AML-193 (cell line): ENCODE measurements at places on chromosomes 12 and 14.

GRCh38 chr12:42706321-42706720, 116.8 kb upstream of the PRICKLE1 start:
- DNase-seq: no peak

GRCh38 chr14:73254247-73255004, 17.1 kb downstream of the PAPLN start:
- no peak for DNase-seq

DNA sequence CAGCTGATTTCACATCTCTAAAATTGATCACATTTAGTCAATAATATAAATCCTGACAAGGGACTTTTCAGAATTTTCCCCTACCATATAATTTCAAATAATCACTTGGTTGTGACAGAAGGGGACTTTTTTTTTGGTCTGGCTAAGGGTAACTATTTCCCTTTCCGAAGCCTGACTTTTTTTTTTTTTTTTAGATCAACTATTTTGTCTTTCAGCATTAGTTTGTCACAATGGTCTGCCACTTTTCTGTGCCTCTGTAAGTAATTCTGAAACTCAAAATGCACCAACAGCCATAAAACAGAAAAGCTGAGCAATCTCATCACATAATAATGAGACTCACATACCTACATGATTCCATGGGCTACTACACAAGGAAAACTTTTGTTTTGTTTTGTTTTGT, 266.4 kb downstream of the SSPN start:
- no peak for DNase-seq

- DNase-seq: no peak
These were observed 103.3 kb downstream of the CALM1 start for GRCh38 chr14:90499908-90500664.

GRCh38 chr12:4701395-4702190, 18.6 kb upstream of the GALNT8 start:
- DNase-seq: no peak

GRCh38 chr12:29781705-29782266, 2.0 kb downstream of the TMTC1 start:
- DNase-seq: no peak

DNA sequence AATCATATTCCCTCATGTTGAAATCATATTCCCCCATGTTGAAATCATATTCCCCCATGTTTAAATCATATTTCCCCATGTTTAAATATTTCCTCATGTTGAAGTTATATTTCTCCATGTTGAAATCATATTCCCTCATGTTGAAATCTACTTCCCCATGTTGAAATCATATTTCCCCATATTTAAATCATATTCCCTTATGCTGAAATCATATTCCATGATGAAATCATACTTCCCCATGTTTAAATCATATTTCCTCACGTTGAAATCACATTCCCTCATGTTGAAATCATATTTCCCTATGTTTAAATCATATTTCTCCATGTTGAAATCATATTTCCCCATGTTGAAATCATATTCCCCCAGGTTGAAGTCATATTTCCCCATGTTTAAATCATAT, 34.6 kb upstream of the ADGRD1 start:
- no peak for DNase-seq

DNA sequence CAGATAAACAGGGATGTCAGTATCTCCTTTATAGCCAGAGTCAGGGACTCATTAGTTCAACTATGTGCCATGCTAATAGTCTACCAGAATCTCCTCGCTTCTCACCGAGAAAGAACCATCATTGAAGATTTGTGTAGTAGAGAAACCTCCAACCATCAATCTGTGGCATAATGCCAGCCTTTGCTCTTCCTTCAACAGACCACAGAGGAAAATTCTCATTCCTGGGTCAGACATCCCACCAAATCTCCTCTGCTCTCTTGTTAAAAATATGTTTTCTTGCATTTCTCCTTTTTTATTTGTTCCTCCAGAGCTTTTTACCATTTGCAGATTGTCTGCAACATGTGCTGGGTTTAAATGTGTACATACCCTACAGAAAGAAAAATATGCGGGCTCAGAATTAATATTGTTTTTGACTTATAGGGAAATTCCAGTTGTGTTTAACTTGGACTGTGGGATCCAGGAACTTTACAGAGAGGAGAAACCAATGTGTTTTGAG, 64.9 kb downstream of the LLPH start:
- DNase-seq: no peak

GRCh38 chr12:50218386-50218785, 51.2 kb upstream of the CERS5 start:
- no peak for DNase-seq

- no peak for DNase-seq
These were observed 40.4 kb upstream of the BTG1 start for GRCh38 chr12:92186038-92186470.

- no peak for DNase-seq
These were observed 1.0 kb downstream of the ITGA7 start for GRCh38 chr12:55706568-55707218.

DNA sequence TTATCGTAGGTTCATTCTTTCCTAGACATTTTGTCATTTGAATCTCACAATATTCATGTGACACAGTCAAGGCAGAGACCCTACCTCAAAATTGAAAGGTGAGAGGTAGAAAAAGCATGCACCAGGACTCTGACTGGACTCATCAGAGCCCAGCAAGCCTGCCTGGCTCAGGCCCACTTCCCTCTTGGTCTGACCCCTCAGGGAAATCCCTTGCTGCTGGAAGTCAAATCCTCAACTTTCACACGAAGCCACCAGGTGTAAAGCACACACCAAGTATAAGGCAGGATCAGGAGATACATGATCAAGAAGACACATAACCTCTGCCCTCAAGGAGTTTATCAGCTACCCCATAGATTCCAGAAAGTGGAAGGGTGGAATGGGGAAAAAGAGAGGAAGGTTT, 18.8 kb downstream of the NIN start:
- no peak for DNase-seq

DNA sequence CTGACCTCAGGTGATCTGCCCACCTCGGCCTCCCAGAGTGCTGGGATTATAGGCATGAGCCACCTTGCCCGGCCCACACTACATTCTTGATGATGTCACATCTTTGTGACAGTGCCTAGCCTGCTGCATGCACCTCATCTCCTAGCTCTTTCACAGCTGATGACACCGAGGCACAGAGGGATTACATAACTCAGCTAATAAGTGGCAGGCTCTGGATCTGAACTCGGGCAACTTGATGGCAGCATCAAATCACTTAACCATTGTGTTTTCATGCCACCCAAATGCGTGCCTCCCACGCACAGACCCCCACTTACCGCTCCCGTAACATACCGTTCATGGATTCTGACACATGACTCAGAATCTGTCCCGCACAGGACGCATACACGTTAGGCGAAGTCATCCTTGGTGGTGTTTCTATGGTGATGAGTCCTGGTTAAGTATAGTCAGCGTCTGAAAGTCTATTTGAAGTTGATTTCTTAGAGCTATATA, 7.4 kb downstream of the TMEM120B start:
- DNase-seq: no peak

- no peak for DNase-seq
These were observed 79.5 kb downstream of the EGLN3 start for GRCh38 chr14:33871394-33871793.

DNA sequence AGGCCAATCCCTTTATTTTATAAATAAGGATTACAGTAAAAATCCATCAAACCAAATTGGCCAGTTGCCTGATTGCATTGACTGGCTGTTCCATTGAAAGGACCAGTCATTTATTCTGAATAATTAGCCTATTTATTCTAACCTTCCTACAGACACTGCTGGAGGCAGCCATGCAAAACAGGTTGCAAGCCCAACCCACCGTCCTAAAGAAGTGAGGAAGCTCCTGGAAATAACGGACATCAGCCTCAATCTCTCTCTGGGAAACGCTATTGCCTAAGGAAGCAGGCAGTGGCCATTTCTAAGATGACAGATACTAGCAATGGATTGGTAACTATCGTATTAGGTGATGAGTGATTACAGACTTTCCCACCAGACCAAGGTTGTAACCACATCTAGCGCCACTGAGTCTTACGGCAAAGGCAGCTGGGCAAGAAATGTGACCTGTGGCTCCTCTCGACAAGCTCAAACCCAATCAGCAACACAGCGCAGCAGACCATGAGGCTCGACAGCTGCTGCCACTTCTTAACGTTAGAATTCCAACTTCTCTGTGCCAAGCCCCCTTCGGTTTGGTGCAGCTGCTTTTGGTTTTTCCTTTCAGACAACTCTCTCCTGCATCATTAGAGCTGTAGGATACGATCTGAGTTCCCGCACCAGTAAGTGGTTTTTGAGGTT, 134.2 kb downstream of the KCNK10 start:
- no peak for DNase-seq

DNA sequence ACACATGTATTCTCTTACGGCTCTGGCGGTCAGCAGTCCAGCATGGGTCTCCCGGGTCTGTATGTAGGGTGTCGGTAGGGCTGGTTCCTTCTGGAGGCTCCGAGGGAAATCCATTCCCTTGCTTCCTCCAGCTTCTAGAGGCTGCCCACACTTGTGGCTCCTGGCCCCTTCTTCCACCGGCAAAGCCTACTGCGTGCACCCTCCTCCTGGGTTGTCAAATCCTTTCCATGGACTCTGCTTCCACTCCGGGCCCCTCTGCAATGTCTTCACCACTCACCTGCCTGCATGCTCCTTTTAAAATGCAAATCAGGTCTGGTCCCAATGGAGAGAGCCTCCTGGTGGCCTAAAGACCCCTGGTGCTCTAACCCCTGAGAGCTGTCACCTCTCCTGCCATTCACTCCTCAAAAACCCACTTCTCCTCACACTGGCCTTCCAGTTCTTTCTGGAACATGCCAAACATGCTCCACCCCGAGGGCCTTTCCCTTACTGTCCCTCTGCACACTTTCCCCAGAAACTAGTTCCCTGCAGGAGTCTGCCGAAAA, 108.5 kb downstream of the DICER1 start:
- no peak for DNase-seq

DNA sequence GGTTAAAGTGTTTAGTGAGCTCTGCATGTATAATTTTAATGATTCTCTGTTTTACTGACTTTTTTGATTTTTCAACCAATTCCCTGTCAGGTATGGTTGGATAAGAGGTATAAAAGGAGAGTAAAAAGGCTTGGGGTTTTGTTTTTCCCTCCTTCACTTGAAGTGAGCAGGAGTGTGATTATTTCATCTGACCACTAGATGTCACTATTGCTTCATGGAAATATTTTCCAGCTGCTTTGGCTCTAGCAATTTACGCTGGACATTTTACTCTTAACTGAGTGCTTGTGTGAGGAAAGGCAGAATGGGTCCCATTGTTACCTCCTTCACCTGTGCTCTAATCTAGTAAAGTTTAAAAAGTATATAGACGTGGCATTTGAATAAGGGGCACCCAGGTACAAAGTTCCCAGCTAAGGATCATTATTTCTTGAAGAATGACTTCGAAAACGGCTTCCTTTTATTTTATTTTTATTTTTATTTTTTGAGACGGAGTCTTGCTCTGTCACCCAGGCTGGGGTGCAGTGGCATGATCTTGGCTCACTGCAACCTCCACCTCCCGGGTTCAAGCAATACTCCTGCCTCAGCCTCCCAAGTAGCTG, 66.5 kb downstream of the TBC1D30 start:
- DNase-seq: peak; percentile 69

GRCh38 chr12:58773986-58774385, 146.3 kb downstream of the LRIG3 start:
- no peak for DNase-seq

- no peak for DNase-seq
These were observed 2.1 kb upstream of the BDKRB2 start for GRCh38 chr14:96202441-96203094.

DNA sequence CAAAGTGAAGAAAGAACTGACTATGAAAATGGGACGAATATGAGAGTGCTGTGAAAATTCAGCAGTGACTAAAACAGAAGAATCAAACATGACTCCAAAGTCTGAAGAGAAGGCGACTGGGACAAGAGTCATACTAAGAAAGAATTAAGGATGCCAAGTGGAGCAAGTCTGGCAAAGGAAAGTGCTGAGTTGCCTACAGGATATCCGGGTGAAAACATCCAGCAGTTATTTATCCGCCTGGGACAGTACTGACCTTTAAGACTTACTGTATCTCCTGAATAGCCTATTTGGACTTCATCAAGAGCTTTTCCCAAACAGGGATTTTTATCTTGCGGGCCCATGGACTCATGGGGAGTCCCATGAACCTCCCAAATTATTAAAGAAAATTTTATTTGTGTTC, 41.1 kb downstream of the KICS2 start:
- DNase-seq: no peak

- DNase-seq: no peak
These were observed 27.6 kb upstream of the NOS1 start for GRCh38 chr12:117388951-117389446.

GRCh38 chr12:30696103-30696408, 387 bp upstream of the IPO8 start:
- no peak for DNase-seq

GRCh38 chr14:89215531-89215930, 201.5 kb downstream of the FOXN3 start:
- DNase-seq: no peak

DNA sequence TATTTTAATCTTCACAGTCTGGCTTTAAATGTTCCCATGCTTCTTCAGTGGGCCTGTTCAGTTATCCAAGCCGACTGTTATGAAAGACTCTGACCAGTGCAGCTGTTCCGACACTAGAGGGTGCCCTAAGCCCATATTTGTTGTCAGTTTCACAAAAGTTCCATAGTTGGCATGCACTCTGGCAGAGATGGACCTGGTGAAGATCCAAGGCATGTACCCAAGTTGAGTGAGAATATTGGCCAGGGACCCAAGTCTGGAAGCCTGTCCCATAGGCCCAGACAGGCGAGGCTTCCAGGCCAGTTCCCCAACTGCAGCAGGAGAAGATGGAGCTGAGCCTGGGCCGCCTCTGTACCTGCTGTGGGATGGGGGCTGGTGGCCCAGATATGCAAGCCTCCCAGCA, 27.4 kb upstream of the GUCY2C start:
- peak; percentile 62 for DNase-seq

- DNase-seq: no peak
These were observed 34.0 kb downstream of the ALG10B start for GRCh38 chr12:38350342-38351174.

- DNase-seq: no peak
These were observed 508.5 kb downstream of the FUT8 start for GRCh38 chr14:65920996-65921395.

DNA sequence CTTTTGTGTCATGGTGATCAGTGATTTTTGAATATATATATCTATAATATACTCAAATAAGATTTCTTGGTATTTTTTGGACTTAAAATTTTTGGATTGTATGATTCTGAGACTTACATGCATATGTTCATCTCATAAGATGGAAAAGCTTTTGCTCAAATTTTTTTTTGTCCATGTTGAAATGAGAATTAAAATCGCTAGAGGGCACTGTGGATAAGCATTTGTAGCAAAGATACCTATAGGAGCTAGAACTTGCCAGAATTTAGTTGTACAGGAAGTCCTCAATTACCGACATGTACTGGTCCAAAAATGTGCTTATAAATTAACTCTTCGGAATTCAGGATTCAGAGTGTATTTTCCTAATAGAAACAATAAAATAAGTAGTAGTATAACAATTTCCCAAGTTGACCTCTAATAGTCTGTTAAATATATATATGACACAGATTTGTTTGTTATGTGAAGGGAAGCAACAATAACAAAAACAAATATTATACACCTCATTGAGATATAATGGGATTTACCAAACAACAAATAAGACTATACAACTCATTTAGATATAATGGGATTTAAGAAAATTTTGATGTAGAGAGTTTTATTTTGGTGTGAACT, 179.6 kb downstream of the TMEM117 start:
- peak; percentile 33 for DNase-seq
